Stimulated activated CD4-positive, alpha-beta T cell treated with anti-CD3 and anti-CD28 coated beads, Interleukin-1b, Interleukin-23, amount 100 ng/mL, for 4 hours (primary cell): ENCODE measurements at places on chromosomes 6 and 20.

- no peak for DNase-seq
Measured at GRCh38 chr6:10201606-10202510, 213.0 kb downstream of the TFAP2A start.

DNA sequence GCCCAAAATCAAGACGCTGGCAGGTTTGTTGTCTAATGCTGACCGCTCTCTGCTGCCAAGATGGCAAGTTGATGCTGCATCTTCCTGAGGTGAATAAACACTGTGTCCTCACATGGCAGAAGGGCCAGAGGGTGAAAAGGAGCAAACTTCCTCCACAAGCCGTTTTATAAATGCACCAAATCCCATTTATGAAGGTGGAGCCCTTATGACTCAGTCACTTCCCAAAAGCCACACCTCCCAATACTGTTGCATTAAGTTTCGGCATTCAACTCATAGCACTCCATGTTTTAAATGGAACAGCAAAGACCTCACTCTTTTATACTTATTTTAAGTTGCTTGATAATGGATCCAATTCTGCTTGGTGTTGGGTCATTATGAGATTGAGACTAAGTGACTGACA lies 316.6 kb downstream of the RFPL4B start:
- no peak for DNase-seq

DNA sequence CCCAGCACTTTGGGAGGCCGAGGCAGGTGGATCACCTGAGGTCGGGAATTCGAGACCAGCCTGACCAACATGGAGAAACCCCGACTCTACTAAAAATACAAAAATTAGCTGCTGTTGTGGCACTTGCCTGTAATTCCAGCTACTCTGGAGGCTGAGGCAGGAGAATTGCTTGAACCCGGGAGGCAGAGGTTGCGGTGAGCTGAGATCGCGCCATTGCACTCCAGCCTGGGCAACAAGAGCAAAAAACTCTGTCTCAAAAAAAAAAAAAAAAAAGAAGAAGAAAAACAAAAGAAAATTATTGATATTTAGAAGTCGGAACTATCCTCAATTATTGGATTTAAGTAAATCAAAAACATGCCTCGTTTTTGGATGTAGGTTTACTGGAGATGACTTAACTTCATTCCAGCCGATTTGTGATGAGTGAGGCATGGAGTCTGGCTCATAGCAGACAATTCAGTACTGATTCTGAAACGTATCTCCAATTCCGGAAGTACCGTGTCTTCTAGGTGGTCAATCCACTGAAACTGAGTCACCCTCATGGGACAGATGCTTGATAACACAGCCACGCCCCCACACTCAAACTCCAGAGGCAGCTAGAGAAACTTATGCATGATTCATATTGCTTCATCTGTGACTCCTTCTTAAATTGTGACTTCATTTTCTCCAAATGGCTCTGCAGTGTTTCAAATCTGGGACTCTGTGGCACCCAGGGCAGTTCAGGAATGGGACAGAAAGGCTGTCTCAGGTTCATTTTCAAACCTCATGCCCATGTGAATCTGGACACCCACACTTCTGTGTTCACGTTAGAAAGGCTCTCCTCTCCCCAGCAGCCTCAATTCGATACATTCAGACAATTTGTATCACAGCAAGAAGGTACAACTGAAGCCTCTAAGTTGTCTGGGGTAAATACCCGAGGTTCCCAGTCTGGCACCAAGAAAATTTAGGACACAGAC lies 110.4 kb upstream of the ARMC2 start:
- no peak for DNase-seq

GRCh38 chr6:142809947-142810346 lies 135.0 kb downstream of the HIVEP2 start:
- DNase-seq, result no peak

GRCh38 chr6:5529733-5530132 lies 268.4 kb downstream of the FARS2 start:
- no peak for DNase-seq

DNA sequence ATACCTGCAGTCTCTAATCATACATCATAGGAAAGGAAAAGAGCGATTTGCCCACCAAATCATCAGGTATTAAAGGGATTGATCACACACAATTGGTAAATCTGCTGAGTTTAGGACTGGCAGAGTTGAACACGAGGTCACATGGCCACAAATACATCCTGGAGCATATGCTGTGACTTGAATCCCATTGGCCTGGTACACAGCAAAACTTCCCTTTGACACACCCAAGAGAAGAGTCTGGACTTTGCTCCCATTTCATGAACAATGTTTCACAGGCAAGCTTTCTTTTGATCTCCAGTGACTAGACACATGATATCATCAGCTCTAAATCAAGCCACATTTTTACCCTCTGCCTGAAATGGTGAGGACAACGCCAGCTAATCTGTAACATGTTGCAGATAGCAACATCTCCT lies 117.9 kb downstream of the ISM1 start:
- no peak for DNase-seq

- DNase-seq, result no peak
Measured at GRCh38 chr6:113169484-113169883, 687.7 kb upstream of the MARCKS start.

DNA sequence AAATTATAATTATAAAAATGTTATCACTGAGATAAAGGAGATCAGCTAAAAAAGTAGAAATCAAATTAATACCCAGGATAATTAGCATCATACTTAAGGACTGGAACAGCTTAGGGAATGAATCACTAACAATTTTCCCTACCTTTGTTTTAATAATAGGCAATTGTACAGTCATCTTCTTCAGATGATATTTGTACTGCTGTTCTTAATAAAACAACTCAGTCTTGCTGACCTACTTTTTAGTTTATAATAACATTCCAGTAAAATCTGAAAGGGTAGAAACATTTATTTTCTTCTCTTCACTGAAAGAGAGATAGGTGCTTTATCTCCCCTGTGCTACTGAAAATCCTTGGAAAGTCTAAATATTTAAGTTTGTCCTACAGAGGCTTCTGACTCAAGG lies 271.2 kb upstream of the THEMIS start:
- DNase-seq, result no peak

GRCh38 chr6:53484476-53485280 lies 60.2 kb downstream of the GCLC start:
- DNase-seq, result peak; percentile 77

- no peak for DNase-seq
Measured at GRCh38 chr6:52726741-52727535, 36.3 kb downstream of the GSTA2 start.

DNA sequence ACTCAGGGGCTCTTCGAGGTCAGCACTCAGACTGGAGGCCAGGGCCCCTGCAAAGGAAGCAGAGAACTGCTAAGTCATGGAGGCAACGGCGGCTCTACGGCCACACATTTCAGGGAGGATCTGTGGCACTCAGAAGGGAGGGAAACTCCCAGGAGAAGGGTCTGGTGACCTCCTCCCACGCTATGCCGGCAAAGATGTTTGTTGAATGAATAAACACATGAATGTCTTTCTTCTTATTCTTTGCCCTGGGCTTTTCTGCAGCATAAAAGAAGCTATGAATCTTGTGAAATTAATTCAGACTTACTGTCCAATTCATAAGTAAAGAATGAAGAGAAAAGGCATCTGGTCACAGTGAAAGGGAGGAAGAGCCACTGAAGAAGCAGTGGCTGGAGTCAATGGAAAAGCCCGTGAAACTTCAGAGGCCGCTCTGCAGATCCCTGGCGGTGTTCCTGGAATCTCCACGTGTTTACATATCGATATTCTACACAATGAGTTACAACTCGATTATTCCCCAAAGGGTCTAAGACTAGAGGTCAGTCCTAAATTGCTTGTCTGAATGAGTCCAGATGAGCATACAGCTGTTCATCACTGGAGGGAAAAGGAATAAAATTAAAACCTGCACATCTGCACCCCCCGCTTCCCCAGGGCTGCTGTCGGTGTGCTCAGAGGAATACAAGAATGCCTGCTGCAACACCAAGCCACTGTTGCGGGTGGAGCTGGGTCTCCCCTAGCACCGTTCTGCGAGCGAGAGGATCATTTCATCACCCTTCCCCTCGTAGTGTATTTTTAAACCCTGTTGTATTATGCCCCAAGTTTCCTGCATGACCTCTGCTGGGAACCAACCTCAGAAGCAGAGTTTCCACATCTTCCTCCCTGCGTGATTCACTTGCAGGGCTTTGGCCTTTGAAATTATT lies 25.6 kb downstream of the INSM1 start:
- DNase-seq, result no peak

DNA sequence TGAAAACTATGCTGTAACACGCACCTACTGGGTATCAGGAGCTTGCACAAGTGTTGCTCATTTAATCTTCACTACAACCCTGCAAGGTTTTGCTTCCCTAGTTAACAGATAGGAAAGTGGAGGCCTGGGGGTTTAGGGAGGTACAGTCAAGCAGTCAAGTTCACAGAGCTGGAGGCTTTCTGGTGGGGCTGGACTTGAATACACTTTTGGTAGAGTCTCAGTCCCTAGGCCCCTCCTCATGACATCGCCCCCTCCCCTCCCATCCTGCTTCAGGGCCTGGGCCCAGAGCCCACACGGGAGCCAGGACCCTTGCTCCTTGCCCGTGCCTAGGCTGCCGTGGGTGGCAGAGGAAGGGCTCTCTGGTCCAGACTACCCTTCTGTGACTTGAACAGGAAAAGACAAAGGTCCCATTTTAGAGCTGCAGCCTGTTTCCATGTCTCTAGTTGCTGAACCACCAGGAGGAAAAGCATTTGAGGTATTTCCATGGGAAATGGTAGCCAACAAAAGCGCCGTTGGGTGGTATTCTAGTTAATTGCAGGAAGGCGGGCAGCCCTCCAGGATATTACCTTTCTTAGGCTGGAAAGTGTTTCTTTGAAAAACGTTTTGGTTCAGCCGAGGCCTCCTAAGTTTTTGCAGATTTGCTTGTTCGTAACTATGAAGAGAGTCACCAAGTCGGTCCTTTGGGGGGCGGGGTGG lies 84.9 kb downstream of the CDC5L start:
- no peak for DNase-seq

- DNase-seq, result no peak
Measured at GRCh38 chr6:130514712-130515111, 148.9 kb downstream of the TMEM200A start.

- no peak for DNase-seq
Measured at GRCh38 chr6:1545654-1546053, 64.1 kb upstream of the FOXC1 start.

DNA sequence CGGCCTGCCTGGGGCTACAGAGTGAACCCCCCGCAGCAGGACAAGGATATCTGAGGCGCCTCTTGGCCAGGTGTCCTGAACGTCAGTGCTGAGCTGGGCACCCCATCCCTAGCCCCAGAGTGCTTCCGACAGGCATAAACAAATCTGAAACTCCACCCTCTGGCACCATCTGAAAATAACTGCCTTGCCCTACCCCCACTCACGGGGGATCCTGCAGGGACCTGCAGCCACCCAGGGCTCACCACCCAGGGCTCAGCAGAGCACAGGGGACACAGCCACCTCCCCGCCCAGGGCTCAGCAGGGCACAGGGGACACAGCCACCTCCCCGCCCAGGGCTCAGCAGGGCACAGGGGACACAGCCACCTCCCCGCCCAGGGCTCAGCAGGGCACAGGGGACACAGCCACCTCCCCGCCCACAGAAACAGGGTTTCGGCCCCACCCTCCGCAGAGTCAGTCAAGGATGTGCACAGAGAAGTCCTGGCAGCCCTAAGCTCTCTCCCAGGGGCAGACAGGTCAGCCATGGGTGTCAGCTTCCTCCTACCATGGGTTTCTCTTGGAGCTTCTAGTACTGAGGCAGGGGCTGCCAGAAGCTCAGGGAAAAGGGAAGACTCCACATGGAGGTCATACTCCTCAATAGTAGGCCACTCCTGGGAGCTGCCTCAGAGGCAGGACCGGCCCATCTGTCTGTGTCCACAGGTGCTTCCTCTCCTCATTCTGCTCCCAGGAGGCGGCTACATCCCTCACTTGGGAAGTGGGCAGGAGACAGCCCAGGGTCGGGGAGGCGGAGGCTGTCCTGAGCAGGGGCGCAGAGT lies 4.6 kb downstream of the UCKL1 start:
- DNase-seq, result no peak

DNA sequence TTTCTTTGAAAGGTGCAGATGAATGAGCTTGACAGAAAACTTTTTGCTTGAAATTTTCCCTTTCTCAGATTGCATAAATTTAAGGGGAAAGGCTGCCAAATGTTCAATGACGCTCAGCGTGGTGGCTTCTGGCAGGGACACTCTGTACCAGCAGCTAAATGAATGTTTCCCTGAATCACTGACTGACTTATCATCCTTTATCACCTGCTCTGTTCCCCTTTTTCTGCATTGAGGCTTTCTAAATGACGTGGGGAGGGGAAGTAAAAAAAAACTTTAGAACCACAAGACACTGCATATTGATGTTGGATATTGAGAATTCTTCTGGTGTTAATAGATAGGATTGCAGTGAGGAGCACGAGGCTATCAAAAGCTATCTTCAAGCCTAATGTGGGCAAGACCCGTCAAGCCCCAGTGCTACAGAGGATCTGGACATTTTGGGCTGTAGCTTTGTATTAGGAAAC lies 46.9 kb upstream of the ENPP5 start:
- DNase-seq, result no peak

DNA sequence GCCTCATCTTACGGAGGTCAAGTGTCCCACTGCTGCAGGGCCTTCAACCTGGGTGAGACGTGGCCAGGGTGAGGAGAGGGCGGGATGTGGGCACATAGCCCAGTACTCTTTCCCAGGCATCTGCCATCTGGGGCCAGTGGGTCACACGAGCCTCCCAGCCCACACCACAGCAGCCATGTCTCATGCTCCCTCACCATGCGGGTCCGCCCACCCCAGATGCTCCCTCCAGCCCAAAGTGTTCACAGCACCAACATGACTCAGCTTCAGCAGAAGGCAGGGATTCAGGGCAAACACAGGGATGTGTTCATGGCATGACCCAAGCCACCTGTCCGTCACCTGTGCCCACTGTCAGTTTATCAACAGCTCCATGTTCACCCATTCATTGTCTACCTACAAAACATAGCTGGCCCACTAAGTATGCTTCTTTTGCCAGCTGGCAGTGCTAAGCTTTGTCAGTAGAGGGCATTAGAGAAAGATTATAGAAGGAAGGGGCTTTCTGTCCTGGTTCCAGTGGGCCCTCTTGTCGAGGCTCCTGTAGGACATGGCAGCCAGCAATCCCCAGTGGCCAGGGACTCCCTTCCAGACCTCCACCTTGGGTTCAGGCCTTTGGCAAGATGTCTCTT lies 109.2 kb downstream of the FOXF2 start:
- DNase-seq, result no peak

DNA sequence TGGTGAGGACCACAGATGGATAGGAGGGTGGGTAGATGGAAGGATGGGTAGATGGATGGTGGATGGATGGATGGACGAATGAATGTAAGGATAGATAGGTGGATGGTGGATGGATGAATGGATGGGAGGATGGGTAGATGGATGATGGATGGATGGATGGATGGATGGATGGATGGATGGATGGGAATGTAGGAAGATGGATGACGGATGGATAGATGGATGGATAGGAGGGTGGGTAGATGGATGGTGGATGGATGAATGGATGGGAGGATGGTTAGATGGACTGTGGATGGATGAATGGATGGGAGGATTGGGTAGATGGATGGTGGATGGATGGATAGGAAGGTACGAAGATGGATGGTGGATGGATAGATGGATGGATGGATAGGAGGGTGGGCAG lies 51.1 kb downstream of the BPIFB1 start:
- DNase-seq, result no peak
